ENCODE measurements at places on chromosomes 7 and 10.

DNA sequence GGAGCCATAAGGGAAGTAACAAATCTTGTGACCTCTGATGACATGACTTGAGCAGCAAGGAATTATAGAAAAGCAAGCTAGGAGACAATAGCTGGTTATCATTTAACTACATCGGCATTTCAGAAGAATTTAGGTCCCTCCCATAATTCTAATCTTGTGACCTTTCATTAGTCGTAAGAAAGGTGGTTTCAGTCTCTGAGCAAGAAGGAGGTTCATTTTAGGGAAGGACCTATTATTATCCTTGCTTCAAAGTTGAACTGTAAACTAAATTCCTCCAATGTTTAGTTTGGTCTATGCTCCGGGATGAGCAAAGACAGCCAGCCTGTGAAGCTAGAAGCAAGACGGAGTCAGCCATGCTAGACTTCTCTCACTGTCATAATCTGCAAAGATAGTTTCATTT lies 159.6 kb downstream of the SLC16A9 start:
- DNase-seq = no peak

DNA sequence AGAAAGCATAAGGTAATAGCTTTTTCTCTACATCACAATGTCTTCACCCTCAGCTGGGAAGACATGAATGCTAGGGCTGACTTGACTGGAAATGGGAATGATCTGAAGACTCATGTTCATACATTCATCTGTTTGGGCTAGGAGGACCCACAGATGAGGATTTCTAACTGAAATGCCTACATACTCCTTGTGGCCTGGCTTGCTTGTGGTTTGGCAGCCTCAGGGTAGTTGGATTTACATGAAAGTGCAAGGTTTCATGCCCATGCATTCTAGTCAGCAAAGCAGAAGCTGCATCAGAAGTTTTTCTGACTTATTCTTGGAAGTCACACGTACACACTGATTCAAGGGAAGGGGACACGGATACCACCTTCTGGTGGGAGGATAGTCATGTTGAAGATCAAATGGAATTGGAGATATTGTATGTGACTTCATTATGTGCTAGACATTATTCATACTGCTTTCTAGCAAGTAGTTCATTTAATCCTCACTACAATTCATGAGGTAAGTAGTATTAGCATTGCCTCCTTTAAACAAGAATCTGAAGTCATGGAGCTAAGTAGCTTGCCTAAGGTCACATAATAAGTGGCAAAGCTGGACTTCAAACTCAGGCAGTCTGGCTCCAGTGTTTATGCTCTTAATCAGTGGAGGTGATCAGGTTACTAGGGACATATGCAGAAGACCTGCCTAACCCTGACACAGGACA lies 957.0 kb downstream of the LRMDA start:
- no peak for DNase-seq

DNA sequence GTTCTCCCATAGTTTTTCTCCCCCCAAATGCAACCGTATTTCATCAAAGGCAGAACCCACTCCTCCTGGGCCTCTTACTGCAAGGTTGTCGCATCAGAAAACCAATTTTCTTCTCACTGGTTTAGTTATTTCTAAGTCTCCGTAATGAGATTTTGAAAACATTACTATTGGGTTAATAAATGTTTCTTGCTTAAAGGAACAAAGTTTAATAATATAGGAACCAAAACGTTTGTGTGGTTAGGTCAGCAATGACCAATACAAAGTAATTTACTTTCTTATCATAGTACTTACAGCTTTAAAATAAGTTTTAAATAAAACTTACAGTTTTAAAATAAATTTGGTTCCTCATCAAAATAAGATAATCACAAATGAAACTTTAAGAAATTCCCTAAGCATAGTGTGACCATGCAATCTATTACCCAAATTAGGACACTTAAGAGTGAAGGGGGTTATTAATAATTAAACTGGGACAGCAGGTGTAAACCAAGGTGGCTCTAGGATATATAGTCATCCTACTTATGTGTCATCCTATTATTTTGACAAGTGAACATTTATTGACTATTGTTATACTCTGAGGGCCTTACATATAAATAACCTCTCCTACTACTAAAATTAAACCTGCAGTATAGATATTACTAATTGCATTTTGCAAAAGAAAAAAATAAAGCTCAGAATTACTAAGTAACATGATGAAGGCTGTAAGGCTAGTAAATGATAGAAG lies 415.4 kb upstream of the LRRN3 start:
- DNase-seq = no peak

DNA sequence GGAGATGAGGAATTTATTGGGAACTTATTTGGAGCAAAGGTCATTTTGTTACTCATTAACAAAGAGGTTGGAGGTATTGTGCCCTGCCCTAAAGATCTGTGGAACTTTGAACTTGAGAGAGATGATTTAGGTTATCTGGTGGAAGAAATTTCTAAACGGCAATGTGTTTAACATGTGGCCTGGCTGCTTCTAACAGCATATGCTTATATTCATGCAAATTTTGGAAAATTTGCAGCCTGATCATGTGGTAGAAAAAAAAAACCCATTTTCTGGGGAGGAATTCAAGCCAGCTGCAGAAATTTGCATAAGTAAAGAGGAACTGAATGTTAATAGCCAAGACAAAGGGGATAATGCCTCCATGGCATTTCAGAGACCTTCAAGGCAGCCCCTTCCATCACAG lies 10.7 kb upstream of the PANK1 start:
- no peak for DNase-seq

Measured in NCI-H146 (cell line).